ENCODE measurements at places on chromosomes 4 and X. TPM values are rescaled to one million over a fixed set of nuclear protein-coding genes. Genes with fewer than 3 reads are reported as not detected.

WDR44 gene
- total RNA-seq = 16.5 TPM

MSANTD1 gene
- total RNA-seq = 0.56 TPM

FATE1 gene
- not detected for total RNA-seq

PLP2 gene
- 15.1 TPM for total RNA-seq

PCSK1N gene
- total RNA-seq = 0.19 TPM

PFKFB1 gene
- total RNA-seq = not detected
